Activated naive CD8-positive, alpha-beta T cell treated with anti-CD3 and anti-CD28 coated beads, Interleukin-2, amount 50 U/mL, for 24 hours (primary cell): ENCODE measurements at places on chromosomes 2 and 18.

GRCh38 chr2:102106133-102106556, 36.4 kb upstream of the IL1R1 start:
- no peak overlapping the region for H3K4me3 ChIP-seq
- H3K4me1 ChIP-seq, result peaks cover 29% of the 10 kb centered on the region
- H3K36me3 ChIP-seq, result peaks cover 2% of the 10 kb centered on the region
- H3K27ac ChIP-seq, result no peak overlapping the region

DNA sequence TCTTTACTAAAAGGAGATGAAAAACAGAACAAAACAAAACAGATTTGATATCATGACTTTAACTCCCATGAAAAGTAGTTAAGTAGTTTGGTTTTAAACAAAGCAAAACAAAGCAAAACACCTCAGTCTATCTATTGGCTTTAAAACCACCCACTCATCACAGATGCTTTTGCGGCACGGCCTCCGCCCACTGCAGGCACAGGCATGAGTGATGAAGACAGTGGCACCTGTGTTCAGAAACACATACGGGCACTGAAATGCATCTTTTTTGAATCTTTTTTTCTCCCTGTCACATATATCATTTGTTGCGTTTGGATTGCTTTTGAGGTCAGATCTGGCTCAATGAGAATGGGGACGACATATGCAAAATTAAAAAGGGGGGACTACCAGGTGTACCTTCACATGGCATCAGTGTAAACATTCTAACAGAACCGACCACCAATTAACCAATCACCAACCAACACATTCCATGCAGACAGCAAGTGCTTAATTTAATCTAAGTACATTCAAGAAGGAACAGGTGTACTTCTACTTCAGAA, 147.4 kb upstream of the REV1 start:
- H3K27ac ChIP-seq, result no peak overlapping the region
- no peaks in the 10 kb centered on the region for H3K27me3 ChIP-seq
- no peak for DNase-seq
- H3K36me3 ChIP-seq, result no peaks in the 10 kb centered on the region
- H3K4me1 ChIP-seq, result no peaks in the 10 kb centered on the region

GRCh38 chr2:230873661-230874401, 9.1 kb downstream of the ITM2C start:
- H3K4me3 ChIP-seq, result no peak overlapping the region
- peak overlapping the region; percentile 74 for H3K27ac ChIP-seq
- H3K4me1 ChIP-seq, result peaks cover 77% of the 10 kb centered on the region
- peaks cover 9% of the 10 kb centered on the region for H3K36me3 ChIP-seq
- DNase-seq, result peak; percentile 47

- no peak overlapping the region for H3K4me3 ChIP-seq
- no peaks in the 10 kb centered on the region for H3K27me3 ChIP-seq
- peaks cover 13% of the 10 kb centered on the region for H3K4me1 ChIP-seq
- no peak for DNase-seq
- H3K27ac ChIP-seq, result no peak overlapping the region
Observed at GRCh38 chr2:26274058-26274613, 29.4 kb downstream of the HADHB start.

DNA sequence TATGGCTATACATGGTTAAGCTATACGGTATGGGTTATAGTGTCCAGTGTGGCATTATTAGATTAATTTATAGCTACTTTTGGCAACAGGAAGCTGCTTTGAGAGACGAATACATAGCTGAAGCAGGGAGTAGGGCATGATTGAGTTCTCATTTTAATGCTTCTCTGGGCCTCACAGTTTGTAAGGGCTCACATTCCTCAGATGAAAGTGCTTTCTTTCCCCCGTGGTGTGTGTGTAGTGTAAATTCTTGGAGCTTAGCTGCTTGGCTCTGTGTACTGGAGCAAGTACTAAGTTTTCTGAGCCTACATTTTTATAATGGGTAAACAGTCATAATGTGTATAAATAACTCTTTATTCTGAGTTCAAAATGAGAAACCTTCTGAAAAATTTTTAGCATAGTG, 173.7 kb downstream of the PTPRM start:
- no peak for DNase-seq
- no peaks in the 10 kb centered on the region for H3K4me1 ChIP-seq
- no peak overlapping the region for H3K27ac ChIP-seq
- no peaks in the 10 kb centered on the region for H3K36me3 ChIP-seq

DNA sequence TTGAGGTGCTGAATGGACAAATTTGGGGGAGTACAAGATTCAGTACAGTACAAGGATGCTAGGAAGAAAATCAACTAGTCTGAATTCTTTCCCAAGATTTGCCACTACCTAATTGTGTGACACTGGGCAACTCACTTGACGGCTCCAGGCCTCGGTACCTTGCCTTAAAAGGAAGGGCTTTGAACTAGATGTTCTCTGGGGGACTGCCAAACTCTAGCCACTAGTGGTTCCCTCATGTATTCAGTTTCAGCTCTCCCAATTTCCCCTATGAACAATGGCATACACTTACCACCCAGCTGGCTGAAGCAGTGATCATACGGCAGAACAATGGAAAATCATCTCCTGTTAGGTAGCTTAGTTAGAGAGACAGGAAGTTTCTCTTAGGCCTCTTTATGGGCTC, 73.4 kb downstream of the VWC2L start:
- no peak overlapping the region for H3K4me3 ChIP-seq
- no peaks in the 10 kb centered on the region for H3K4me1 ChIP-seq
- no peaks in the 10 kb centered on the region for H3K36me3 ChIP-seq
- H3K27me3 ChIP-seq, result no peaks in the 10 kb centered on the region
- no peak for DNase-seq

DNA sequence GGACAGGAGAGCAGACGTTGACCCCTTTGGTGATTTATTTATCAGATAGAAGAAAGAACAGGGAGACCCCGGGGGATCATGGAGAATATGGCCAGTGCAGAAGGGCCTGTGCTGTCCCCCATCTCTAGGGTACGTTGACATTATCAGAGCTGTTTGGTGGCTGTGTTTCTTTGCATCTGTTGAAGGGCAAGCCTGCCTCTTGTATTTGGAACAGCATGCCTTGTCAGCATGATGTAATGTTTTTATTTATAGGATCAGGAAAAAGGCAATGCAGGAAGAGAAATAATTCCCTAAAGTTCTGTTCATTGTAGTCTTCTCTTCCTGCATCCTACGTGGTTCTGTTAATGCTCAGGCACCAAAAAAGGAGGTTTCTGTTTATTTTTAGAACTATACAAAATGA, 49.8 kb upstream of the CABYR start:
- peak overlapping the region; percentile 29 for H3K27ac ChIP-seq
- DNase-seq, result no peak
- H3K27me3 ChIP-seq, result no peaks in the 10 kb centered on the region
- H3K4me3 ChIP-seq, result no peak overlapping the region
- H3K36me3 ChIP-seq, result peaks cover 56% of the 10 kb centered on the region
- H3K4me1 ChIP-seq, result peaks cover 16% of the 10 kb centered on the region

GRCh38 chr18:57002627-57003026, 144.3 kb upstream of the BOD1L2 start:
- no peaks in the 10 kb centered on the region for H3K27me3 ChIP-seq
- H3K27ac ChIP-seq, result no peak overlapping the region
- peaks cover 2% of the 10 kb centered on the region for H3K36me3 ChIP-seq
- peaks cover 38% of the 10 kb centered on the region for H3K4me1 ChIP-seq
- DNase-seq, result no peak
